Femur (tissue), 1 donor: ENCODE measurements at places on chromosomes 6 and 20.

DNA sequence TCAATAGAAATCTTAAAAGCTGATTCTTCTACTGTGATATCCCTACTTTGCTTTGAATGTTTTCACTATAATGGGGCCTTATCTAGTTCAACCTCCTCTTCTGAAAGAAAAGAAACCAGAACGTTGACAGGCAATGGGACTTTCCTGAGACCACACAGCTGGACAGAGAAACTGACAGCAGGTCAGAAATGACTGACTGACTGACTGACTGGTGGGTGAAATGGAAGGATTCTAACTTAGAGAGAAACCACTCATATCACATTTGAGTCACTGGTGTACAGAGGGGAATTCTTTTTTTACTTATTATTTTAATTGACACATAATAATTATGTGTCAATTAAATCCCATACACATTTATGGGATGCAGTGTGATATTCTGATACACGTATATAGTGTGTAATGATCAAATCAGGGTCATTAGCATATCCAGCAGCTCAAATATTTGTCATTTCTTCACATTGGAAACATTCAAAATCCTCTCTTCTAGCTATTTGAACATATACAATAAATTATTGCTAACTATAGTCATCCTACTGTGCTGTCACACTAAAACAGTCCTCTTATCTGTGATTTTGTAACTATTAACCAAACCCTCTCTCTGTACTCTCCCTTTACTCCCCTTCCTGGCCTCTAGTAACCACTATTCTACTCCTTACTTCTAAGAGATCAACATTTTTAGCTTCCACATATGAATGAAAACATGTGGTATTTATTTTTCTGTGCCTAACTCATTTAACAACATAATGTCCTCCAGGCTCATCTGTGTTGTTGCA is 64.8 kb upstream of the NRSN1 start:
- no peak for DNase-seq

DNA sequence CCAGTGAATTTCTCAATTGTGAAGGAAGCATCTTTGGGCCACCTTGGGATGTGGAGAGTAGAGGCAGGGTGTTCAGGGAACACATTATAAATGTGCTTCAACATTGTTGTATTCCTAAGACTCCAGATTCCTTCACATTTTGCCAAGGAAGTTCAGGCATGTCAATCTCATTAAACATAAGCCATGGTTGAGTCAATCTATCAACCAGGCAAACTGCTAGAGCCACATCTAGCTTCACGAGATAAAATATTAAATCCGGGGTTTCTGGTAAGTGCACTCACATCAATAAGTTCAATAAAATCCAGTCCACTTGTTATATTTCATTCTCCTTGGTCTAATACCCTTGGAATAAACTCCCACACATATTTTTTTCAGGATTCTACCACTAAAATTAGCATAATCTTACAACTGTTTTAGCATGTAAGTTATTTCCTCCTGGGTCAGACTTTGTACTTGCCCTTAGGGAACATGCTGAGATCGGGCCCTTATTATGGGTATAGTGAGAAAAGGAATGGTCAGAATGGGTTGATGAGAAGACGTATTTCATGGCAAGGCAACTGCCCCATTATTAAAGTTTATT is 93.6 kb downstream of the ADTRP start:
- DNase-seq = no peak

- DNase-seq = no peak
Observed at GRCh38 chr20:36856195-36856594, 19.7 kb upstream of the TLDC2 start.

- DNase-seq = no peak
Observed at GRCh38 chr20:11646359-11646758, 271.3 kb upstream of the BTBD3 start.

- no peak for DNase-seq
Observed at GRCh38 chr6:20191992-20192391, 20.3 kb downstream of the MBOAT1 start.

DNA sequence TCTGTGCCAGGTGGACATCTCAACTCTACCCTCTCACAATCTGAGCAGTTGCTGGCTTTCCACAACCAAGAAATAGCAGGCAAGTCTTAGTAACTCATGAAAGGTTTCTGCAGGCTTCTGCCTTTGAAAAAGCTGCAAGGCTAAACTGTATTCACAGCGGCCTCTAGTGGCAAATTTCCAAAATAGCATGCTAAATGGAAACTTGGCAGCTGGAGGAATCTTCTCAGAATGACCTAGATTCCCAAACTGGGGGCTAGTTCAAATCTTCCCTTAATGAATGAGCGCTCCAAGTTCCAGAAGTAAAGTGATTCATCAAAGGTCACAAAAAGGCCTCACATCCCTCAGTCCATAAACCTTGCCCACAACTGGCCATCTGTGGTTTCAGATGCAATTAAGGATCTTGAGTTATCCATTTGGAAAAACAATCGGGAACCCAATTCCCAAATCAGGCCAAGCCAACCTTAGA is 11.9 kb upstream of the CPNE5 start:
- DNase-seq = peak; percentile 82

GRCh38 chr6:36676141-36677058 is 2.1 kb upstream of the CDKN1A start:
- no peak for DNase-seq

DNA sequence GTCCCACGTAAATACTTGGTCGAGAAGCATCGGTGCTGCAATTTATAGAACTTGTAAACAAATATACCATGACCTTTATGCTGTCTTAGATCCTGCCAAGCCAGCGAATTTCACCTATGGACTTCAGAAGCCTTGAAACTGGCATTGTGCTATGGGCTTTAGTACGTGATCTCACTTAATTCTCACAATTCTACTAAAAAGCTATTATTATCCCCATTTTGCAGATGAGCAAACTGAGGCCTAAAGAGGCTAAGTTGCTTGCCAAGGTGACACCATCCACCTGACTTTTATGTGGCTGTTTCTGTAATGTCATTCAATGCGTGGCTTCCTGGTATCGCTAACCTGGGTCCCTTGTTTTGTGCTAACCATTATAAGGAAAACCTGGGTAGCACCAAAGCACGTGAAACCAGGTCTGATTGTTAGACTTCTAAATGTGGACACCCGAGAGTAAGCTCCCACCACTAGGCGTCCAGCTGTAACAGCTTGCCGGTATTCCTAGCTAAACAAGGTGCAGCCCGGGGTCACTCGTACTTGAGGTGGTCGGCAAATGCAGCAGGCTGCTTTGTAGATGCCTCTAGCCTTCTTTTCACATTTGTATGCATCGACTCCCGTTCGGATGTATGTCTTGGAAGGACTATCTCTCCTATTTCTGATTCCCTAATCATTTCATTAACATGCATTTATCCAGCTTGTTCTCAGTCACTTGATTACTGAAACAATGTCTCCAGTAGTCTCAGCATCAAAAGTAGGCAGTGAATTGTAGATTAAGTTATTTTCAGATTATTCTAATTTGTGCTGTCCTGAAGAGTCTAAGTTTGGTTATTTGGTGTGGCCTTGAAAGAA is 1.1 kb downstream of the SYNJ2 start:
- DNase-seq = peak; percentile 46

DNA sequence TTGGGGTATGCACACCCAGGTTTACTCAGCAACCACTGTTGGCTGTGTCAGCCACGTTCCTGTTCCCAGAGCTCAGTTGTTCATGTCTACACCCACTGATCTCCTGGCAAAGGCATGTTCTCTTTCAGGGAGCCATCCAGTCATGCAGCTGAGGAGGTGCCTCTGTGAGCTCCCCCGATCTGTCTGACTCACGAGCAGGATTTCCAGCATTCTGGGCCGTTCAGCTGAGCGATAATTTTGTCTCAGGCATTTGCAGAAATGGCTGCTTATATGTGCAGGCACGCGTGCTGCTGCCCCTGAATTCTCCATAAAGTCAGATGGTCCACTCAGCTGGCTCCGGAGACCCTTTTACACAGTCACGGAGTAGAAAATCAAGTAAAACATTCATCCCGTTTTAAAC is 78.4 kb upstream of the IYD start:
- no peak for DNase-seq

DNA sequence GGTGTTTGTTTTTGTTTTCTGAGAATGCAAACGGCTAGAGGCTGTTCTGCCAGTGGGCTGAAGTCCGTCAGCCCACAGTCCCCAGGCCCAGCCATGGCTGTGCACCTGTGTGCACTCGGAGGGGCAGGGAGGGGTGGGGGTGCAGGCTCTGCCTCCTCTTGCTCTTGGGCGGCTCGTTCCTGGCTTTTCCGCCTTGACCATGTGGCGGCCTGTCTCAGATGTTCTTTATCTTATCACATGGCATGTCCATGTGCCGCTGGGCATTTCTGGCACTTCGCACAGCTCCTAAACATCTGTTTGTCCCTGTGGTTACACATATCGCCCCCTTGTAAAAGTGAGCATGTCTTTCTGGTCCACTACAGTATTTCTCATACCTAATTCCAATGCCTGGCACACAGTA is 137.0 kb downstream of the CDH4 start:
- DNase-seq = no peak

DNA sequence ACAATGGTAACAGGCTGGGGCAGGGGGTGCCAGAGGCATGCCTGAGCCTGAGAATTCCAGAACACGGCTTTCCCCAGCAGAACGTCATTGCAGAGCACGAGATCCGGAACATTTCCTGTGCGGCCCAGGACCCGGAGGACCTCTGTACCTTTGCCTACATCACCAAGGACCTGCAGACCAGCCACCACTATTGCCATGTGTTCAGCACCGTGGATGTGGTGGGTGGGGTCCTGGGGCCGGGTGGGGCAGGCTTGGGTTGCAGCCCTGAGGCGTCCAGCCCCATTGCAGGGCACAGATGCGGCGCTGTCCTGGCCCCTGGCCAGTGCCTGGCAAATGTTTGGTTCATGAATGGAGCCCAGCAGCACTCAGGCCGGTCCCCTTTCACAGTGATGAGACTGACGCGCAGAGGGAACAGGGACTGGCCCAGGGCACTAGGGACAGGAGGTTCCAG is 57.1 kb downstream of the TCP11 start:
- peak; percentile 43 for DNase-seq

- no peak for DNase-seq
Observed at GRCh38 chr6:114267897-114268296, 74.9 kb downstream of the HS3ST5 start.
